ENCODE measurements at places on chromosomes 1 and 21.

DNA sequence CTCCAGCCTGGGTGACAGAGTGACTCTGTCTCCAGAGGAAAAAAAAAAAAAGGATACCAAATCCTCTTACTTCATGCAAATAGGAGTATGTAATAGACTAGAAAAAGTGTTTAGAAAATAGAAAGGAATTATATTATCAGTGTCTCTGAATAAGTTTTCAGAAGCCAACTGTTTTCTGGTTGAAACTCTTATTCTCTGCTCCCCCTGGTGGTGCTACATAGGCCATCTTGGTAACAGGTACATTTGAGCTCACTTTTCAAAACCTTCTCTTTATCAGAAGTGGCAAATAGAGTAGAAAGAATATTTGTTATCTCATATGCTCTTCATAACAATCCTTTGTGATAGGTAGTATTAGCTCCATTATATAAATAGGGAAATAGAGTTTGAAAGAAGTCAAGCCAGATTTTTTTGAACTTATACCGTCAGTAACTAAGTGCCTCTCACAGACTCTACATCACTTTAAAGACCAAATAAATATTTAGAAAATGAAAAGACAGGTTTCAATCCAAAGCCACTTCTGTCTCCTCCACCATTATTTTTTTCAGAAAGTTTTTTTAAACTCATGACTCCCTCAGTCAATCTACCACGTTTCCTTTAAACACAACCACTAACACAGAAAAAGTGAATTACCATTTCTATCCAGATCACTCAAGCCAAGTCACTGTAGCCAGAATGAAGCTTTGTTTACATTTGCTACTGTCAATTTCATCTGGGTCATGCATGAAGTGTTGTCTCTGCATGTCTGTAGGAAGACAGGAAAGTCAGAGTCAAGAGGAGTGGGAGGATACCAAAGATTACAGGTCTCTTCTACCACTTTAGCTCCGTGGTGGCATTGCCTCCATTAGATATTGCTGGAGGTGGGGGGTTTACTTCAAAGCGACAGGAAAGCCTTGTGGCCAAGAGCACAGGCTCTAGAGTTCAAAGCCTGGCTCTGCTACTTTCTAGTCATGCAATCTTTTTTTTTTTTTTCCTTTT, 45.6 kb downstream of the IL23R start:
- DNase-seq: peak; percentile 58

GRCh38 chr1:230052665-230053064, 14.4 kb upstream of the GALNT2 start:
- no peak for DNase-seq

- peak; percentile 96 for DNase-seq
These were observed at the start of gene PTP4A2 for GRCh38 chr1:31938184-31938975. Gene PTP4A2 (minus strand): TSS chr1:31938368. CDS start chr1:31919065, 19,303 bp downstream.

DNA sequence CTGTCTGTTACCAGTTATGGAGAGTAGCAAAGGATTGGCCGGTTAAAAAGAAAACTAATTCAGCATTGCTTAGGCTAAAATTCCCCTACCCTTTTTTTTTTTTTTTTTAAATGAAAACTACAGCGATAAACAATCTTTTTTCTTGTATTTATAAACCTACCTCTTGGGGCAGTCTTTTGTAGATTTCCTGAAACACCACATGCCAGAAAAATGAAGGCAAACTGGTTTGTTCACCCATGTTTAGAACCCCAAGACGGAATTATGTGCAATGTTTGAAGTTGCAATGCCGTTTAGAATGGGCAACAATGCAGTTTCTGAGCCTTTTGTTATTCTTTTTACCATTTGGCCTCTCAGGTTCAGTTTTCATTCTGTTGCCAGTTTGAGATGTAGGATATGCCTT, 59.1 kb downstream of the PRDM2 start:
- DNase-seq: no peak

DNA sequence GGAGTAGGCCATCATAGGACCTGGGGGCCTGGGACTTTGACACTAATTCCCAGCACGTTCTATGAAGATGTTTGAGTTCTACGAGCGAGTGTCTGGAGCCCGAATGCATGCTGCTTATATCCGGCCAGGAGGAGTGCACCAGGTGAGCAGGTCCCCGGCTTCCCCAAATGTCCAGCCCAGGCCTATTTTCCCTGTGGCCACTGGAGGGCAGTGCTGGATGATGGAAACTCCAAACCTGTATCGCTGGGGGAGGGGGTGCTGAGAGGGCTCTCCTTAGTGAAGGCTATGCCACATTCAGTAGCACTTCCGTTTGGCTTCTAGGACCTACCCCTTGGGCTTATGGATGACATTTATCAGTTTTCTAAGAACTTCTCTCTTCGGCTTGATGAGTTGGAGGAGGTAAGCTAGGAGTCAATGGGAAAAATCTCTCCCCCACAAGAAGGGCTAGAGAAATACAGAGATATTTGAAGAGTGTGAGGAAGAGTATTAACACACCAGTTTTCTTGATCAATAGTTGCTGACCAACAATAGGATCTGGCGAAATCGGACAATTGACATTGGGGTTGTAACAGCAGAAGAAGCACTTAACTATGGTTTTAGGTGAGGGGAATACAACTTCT, 5.2 kb upstream of the FCER1G start:
- DNase-seq: peak; percentile 66

GRCh38 chr21:33230545-33231324, 997 bp downstream of the IFNAR2 start:
- no peak for DNase-seq

DNA sequence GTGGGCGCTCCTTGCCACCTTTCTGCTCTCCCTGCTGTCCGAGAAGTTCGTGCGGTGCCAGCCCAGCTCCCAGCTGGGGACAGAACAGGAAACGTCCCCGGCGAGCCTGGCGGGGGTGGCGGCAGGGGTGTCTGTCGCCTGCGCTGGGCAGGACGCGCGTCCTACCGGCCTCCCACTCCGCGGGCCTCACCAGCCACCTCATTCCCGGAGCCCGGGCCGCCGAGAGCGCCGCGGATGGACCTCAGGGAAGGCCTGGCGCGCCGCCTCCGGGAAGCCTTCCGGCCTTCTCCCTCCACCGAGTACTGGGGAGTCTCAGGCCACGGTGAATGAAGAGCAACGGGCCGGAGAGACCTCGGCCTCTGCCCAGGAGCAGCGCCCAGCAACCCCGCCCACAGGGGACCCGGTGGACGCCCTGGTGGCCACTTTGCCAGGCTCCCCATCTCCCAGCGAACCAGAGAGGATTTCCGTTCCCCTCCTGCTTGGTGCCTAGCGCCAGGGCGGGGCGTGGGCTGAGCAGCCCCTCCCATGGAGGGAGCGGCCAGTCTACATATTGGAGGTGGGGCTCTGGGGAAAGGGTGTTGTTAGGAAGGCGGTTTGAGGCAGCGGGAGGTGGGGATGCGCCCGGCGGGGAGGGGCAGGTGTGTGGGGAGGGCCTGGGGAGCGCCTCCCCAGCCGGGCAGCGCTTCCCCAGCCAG, 9.5 kb upstream of the TNFRSF14 start:
- peak; percentile 92 for DNase-seq

- peak; percentile 68 for DNase-seq
These were observed 6.7 kb downstream of the TAS1R3 start for GRCh38 chr1:1337793-1338147.

- DNase-seq: peak; percentile 79
These were observed 7.5 kb upstream of the ZNF648 start for GRCh38 chr1:182069028-182069466.

DNA sequence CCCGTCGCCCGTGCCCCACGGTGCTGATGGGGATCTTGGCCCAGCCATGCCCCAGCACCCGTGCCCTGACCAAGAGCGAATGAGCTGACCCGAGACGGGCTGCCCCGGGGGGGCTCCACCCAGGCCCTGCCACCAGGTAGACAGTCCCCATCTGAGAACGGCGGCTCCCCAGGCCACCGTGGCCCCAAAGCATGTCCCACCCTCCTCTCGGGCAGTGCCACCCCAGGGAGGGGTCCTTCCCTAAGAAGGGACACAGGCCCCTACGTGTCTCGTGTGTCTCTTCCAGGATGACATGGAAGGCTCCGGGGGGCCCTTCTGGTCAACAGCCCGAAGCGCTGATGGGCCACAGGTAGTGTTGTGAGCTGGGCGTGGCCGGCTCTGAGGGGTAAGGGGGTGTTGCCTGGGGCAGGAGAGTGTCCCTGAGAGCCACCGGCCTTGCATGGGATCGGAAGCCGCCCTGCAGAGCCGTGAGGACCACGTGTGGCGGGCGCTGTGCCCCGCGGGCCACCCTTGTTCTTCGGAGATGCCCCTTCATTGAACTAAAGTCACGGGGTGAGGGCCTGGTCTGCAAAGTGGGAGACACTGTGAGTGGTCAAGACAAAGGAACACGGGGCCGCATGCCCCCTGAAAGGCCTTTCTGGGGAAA, 55.0 kb downstream of the SLC19A1 start:
- DNase-seq: no peak

- no peak for DNase-seq
These were observed 57.3 kb downstream of the SLC25A24 start for GRCh38 chr1:108142773-108143394.

- peak; percentile 20 for DNase-seq
These were observed 18.4 kb downstream of the CCT3 start for GRCh38 chr1:156319664-156320063.

DNA sequence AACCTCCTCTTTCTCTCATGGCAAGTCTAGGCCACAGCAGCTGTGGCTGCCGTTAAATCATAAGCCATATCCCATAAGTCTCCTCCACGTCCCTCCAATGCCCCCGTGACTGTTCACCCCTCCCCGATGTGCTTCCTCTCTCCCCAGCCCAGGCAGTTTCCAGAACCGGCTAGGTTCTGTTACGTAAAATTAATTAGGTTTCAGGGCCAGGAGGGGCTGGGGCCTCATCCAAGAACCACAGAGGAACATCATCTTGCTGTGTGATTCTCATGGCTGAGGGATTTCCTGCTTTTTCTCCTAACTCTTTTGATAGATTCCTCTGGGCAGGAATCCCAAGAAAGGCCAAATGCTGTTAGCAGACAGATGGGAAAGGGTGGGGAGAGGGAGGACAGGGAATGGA, 141.8 kb upstream of the AJAP1 start:
- no peak for DNase-seq

- DNase-seq: no peak
These were observed 2.5 kb downstream of the LBR start for GRCh38 chr1:225425201-225425786.

DNA sequence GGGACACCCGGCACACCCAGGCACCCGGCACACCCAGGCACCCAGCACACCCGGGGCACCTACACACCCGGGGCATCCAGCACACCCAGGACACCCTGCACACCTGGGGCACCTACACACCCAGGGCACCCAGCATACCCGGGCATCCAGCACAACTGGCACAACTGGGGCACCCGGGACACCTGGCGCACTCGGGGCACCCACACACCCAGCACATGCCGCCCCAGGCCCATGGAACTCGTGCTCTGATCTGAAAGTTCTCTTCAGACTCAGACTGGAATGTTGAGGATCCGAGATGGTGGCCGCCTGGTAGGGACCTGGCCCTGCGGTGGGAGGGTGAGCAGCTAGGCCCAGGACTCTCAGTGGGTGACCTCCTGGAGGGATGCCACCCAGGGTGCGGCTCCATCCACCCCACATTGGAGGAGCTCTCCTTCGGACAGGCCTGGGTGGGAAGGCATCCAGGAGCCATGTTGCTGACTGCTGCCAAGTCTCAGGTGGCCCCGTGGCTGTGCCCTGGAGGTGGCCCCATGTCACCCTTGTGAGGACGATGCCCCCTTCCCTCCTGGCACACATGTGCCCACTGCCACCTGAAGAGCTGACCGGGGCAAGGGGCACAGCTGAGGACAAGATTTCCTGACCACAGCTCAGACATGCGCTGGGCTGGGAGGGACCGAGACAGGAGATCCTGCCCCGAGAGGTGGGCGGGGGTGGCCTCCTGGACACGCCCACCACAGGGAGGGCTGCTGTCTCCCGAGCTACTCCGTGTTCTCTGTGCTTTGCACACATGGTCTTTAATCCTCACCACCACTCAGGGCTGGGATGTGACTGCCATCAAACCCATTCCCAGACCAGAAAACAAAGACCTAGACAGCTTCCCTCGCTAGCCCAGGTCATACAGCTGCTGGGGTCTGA, 37.0 kb downstream of the UBE2G2 start:
- peak; percentile 43 for DNase-seq

DNA sequence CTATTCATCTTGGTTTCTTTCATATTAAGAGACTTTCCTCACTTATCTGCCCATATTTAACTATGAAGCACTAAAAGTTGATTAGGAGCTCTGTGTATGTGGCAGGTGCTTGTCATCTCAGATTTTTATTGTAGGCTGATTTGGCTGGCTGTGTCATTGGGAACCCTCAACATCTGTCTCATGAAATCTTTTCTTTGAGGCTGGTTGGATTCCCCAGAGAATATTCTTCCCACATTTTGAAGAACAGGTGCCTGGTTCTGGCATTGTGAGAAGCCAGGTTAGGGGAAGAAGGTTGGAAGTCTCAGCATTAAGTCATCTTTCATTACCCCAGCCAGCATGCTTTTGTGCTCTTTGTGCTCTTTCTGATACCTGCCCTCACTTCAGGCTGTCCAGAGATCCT, 37.1 kb downstream of the EEIG2 start:
- DNase-seq: no peak

GRCh38 chr1:67230539-67230938, 64.3 kb downstream of the IL23R start:
- no peak for DNase-seq

DNA sequence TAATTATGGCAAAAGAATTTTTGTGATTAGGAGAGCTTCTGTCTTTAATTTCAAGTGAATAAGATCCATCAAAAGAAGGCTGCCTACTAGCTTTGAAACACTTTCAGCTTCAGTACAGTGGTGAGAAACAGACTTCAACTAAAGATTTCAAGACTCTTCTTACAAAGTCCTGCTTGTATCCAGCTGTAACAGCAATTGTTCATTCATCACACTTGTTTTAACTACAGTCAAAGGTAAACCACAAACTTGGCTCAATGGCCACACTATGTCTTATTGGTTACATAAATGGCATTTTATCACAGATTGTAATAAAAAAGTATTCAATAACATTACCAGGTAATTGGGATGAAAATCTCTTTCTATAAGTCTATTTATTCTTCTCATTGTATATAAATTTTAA, 59.2 kb downstream of the WARS2 start:
- no peak for DNase-seq

GRCh38 chr1:27884006-27884954, 11.9 kb downstream of the THEMIS2 start:
- no peak for DNase-seq

- no peak for DNase-seq
These were observed 116.3 kb downstream of the ADSS2 start for GRCh38 chr1:244335456-244335855.

DNA sequence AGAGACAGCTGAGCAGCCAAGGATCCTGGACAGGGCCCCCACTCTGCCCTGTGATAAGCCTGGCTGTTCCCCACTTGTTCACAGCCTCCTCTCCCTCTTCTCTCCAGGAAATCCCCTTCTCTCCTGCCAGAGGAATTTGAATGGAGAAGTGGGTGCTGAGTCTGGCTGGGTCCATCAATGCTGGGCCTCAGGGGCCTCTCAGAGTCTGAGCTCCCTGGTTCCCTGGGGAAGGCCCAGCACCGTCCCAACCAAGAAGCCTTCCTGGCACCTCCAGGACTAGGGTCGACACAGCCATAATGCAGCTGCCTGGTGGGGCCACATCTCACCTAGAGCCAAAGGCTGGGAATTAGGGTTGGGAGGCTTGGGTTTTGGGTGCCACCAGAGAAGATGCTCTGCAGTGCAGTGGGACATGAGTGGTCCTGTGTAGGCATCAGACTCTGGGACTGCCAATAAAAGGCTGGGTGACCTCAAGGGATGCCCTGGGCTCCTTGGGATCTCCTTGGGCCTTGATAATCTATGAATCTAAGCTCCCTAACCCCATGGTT, 2.5 kb downstream of the MYBPH start:
- no peak for DNase-seq

All from HAP-1 (cell line).